AG04449 (cell line): ENCODE measurements at places on chromosomes 12 and 14.

GRCh38 chr12:41327096-41327895, 139.2 kb downstream of the PDZRN4 start:
- DNase-seq = no peak

GRCh38 chr14:71711619-71712018, 220.6 kb upstream of the RGS6 start:
- DNase-seq = peak; percentile 96

GRCh38 chr14:96745500-96746051, 51.6 kb upstream of the VRK1 start:
- DNase-seq = no peak

GRCh38 chr12:14408208-14408607, 42.7 kb downstream of the ATF7IP start:
- no peak for DNase-seq

- no peak for DNase-seq
These were observed 158.4 kb downstream of the IPO8 start for GRCh38 chr12:30537228-30537627.
